ENCODE measurements at places on chromosomes 7 and 10. TPM values are rescaled to one million over a fixed set of nuclear protein-coding genes. Genes with fewer than 3 reads are reported as not detected.

The CLCN1 gene
- 0.02 TPM for total RNA-seq

The EBLN1 gene
- total RNA-seq = 0.21 TPM

The C10orf67 gene
- 0.17 TPM for total RNA-seq

The CH25H gene
- not detected for total RNA-seq

The MAT1A gene
- not detected for total RNA-seq

The TCAF2 gene
- 0.41 TPM for total RNA-seq

The KLF14 gene
- 0.03 TPM for total RNA-seq

The NKX2-3 gene
- total RNA-seq = not detected

The IDE gene
- 24.0 TPM for total RNA-seq

The MMD2 gene
- not detected for total RNA-seq

The PNLIP gene
- total RNA-seq = not detected

The PARD3 gene
- total RNA-seq = 71.0 TPM

The GJC3 gene
- total RNA-seq = 0.09 TPM

The INPP5A gene
- total RNA-seq = 12.6 TPM

The SLC39A12 gene
- total RNA-seq = not detected

The VENTX gene
- not detected for total RNA-seq

The ACTA2 gene
- 17.4 TPM for total RNA-seq

The PARG gene
- total RNA-seq = 18.6 TPM

The DHTKD1 gene
- total RNA-seq = 6.6 TPM

The ZNF775 gene
- 7.6 TPM for total RNA-seq

The CYP26A1 gene
- 2.9 TPM for total RNA-seq

The FKBP9 gene
- 71.5 TPM for total RNA-seq

The ACSL5 gene
- total RNA-seq = 0.12 TPM

The ADRA2A gene
- 0.02 TPM for total RNA-seq

The VWDE gene
- 0.63 TPM for total RNA-seq

The SMKR1 gene
- total RNA-seq = 11.8 TPM

The GSAP gene
- 2.6 TPM for total RNA-seq

The IL6 gene
- total RNA-seq = 1.8 TPM

The LRGUK gene
- total RNA-seq = 0.32 TPM

The SPDYE1 gene
- not detected for total RNA-seq

The PITX3 gene
- total RNA-seq = 0.37 TPM

The NUTM2B gene
- 0.33 TPM for total RNA-seq

The MYPN gene
- total RNA-seq = 3.2 TPM

Measured in A549 treated with CORT108297 at 1 μM for 4 hours (cell line).